ENCODE measurements at places on chromosomes 3 and 15.

DNA sequence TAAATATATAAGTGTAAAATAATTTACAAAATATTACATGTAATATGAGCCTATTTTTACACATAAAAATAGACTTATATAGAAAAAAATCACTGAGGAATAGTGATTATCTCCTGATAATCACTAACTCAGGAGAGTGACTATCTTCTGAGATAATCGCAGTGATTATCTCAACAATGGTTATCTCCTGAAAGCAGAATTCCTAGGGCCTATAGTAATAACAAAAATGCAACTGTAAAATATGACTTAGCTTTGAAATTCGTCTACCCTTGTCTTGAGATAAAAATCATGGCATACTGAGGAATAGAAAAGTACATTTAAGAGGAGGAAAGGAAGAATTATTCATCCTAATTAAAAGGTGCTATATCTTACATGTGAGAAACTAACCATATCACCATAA, 117.0 kb upstream of the ASB14 start:
- no peak for DNase-seq

- no peak for DNase-seq
Measured at GRCh38 chr3:197750858-197751737, 1.4 kb downstream of the FYTTD1 start.

DNA sequence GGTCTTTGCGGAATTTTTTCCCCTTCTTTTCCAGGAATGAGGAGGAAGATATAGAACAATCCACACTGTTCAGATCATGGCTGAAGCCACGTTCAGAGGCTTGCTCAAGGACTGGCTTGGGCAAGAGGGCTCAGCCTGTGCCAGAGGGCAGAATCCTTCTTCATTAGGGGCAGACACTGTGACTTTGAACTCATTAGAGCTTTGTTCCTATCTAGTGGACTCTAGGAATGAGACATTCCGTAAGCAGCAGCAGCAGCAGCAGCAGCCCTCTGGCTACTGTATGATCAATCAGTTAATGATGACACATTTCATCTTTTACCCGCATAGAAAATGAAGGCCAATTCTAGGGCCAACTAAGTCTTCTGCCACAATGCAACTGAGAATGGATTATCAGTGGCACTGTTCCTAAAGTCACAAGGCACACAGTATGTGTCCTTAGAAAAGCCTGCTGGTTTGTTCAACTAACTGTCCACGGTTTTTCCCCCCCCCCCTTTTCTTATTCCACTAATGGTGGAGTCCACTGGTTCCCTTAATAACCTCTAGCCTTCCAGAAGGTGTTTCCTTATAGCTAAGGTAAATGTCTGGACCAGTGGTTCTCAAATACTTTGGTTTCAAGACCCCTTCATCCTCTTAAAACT, 1.7 kb upstream of the RAB8B start:
- DNase-seq, result no peak

GRCh38 chr3:23656821-23657220, 148.9 kb upstream of the UBE2E1 start:
- no peak for DNase-seq

DNA sequence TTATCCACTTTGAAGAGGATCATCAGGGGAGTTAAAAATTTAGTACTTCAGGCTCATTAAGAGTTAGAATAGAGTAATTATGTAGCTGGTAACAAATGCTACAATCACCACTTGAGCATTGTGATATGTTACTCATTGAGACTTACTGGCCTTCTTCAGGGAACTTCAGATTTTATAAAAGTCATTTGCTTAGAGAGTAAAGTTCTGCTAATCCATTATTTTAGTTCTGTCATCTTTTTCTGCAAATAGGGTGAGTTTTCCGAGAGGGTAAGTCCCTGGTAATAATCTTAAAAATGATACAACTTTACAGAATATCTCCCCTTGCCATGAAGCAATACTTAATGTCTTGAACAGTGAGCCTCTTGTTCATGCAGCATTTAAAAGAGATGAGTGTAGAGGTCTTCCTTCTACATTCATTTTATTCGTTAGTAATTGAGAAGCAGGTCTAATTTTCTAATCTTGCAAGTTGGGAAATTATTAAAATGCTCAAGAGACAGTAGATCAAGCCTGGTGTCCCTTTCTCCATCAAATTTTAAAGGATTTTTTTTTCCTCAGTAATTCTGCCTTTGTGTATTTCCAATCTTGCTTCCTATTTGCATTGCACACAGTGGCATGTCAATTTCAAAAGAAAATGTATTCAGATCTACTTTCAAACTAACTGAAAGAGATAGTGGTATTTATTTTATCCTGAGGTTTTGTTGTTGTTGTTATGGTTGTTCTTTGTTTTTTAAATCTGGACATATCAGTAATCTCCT, 52.6 kb downstream of the MBNL1 start:
- DNase-seq, result no peak

DNA sequence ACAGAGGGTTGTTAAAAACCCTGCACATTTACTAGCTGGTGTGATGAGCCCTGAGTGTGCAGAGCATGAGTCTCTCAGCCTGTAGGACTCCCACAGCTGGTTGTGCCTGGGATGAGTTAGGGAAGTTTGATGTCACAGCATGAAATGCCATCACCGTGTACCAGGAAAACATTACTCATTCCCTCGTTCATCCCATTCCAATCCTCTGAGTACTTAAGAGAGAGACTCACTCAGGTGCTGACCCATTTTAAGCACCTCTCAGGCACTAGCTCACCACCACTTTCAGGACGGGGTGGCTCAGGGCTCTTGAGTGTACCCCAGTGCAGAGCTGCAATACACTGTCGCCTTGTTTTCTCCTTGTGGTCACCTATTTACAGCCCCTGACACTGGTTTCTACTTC, 18.7 kb downstream of the MGLL start:
- DNase-seq, result no peak

- no peak for DNase-seq
Measured at GRCh38 chr3:166187237-166187636, 350.0 kb upstream of the BCHE start.

DNA sequence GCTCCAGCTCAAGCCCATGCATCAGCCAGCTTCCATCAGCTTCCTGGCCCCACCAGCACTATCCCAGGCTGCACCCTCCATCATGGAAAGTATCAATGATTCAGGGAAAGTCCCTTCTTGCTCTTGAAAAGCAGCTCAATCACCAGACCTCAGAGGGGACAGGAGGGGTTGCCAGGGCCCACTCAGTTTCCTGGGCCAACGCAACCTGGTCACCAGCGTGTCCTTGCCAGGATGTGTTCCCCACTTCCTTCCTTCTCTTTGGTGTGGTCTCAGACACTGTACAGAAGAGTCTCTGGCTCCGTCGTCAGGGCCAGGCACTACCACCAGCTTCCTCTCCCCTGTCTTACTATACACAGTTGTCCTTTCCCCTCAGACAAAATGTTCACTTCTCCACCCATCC, 3.0 kb downstream of the HDC start:
- no peak for DNase-seq

DNA sequence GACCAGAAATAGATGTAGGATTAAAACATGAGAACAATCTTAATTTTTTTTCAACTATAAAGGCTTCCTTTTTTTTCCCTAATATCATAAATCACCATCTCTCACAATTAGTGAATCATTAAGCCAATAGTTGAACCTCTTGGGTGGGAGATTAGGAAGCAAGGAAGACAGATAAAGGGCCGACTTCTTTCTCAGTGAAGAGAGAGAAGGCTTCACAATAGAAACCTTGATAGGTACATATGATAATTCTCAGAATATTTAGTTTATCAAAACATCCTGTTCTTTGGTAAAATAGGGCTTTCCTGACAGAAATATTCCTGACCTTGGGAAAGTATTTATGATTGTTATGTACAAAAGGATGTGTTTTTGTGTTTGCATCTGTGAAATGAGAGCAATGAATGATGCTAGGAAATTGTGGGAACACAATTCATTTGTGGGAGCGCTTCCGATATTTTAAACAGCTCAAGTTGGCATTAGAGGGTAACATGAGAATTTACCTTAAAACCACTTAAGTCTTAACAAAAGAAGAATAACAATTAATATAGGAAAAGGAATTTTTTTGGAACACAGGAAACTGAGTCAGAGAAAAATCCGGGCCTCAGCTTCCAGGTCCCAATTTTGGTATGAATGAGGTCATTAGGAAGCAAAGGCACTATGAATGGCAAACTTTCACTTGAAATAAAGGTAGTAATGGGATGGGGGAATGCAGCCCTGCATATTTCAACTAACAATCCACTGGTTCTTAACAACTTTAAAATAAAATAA, 263.2 kb upstream of the TGFBR2 start:
- no peak for DNase-seq

DNA sequence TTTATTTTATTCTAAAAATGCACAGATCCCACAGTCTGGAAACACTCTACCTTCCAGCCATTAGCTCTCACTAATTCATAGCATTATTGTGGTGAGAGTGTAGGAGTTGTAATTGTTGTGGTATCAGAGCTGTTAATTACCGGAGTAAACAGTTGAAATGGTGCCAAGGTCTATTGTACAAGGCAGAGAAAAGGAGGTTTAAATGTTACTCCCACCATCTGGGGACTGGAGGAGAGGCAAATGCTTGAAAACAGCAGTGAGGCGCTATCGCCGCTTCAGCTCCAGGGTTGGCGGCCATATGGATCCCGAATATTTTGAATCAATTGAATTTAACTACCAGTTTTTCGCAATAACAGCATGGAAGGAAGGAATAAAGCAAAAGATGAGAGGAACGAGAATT, 113.1 kb upstream of the C15orf61 start:
- DNase-seq, result no peak

- DNase-seq, result no peak
Measured at GRCh38 chr3:94431876-94432570, 369.2 kb downstream of the NSUN3 start.

DNA sequence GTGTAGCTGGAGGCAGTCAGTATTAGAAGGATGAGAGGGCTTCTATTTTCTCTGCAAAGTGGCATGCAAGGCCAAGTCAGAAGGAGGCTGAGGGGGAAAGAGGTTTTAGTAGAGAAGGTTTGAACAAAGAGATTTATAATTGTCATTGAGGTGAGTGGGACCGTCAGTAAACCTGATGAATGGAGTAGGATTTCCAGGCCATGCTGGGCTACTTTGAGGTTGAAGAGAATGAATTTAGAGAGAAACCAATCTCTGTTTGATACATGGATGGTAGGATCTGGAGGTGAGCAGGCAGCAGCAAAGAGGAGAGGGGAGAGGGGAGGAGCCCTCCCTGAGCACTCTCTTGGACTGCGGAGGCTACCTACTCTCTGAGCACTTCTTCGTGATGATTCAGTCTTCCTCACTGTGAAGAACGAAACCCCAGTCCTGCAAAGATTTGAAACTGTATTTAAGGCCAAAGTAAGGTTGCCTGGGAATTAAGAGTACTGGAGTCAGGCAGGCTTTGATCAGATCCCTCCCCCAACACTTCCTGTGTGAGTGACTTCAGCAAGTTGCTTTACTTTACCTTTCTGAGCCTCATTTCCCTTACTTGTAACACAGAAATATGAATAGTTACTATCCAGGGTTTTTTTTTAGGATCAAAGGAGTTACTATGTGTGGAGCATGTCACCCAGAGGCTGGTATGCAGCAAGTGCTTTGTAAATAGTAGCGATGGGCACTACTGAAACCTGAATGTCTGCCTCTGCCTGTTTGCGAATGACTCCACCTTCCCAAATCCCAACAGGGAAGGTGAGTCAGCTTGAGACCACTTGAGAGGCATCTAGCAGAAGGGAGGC, 75.8 kb downstream of the RPL39L start:
- no peak for DNase-seq

DNA sequence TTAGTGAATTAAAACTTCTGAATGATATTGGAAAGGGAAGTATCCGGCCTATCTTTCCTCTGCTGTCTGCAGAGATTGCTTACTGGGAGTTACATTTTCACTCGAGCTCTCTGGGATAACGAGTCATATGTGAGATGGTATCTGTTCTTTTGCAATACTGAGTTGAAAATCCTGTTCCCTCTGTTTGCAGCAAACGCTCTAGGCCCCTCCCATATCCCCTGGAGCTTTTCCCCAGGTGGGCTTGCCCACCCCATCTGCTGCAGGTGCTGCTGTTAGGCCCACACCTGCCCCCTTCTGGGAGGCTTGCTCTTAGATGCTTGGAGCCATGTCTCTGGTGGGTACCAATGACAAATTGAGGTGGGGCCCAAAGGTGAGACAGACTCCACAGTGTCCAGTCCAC, 42.7 kb upstream of the MTMR10 start:
- no peak for DNase-seq

DNA sequence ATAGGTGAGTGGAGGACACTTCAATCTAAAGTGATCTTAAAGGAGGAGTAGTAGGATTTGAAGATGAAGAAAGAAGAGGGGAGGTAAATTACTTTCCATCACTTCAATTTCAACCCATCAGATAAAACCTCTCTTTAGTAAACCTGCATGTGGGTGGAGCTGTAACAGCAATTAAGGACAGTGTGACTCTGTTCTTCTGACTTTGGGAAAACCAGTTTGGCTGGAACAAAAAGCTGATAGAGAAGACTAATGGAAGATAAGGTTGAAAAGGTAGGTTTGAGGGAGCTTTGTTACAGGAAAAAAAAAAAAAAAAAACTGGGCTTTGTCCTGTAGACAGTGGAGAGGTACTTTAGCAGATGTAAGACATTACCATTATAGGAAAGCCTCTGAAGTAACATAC, 4.5 kb upstream of the GSK3B start:
- no peak for DNase-seq
